ENCODE measurements at places on chromosomes 12 and 14. TPM values are rescaled to one million over a fixed set of nuclear protein-coding genes. Genes with fewer than 3 reads are reported as not detected.

Gene PAPLN
- total RNA-seq: 0.92 TPM

Gene CCDC177
- not detected for total RNA-seq

Gene P2RX2
- total RNA-seq: not detected

Gene SLC38A4
- total RNA-seq: 0.46 TPM

Gene CMAS
- 30.3 TPM for total RNA-seq
